ENCODE measurements at places on chromosomes 5 and 9.

DNA sequence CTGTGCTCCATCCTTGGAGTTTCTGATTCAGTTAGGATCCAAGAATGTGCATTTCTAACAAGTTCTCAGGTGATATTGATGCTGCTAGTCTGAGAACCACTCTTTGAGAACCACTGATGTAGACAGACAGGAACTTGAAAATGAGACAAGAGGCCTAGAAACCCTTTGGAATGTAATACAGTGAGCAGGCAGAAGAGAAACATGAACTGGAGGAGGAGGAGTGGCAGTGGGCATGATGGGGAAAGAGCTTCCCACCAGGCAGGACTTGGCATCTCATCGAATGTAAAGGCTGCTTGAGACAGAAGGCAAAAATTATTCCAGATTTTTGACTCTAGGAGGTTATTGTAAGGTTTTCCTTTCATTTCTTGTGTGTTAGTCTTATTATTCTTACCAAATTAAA lies 295.8 kb upstream of the SGCD start:
- no peak for DNase-seq

DNA sequence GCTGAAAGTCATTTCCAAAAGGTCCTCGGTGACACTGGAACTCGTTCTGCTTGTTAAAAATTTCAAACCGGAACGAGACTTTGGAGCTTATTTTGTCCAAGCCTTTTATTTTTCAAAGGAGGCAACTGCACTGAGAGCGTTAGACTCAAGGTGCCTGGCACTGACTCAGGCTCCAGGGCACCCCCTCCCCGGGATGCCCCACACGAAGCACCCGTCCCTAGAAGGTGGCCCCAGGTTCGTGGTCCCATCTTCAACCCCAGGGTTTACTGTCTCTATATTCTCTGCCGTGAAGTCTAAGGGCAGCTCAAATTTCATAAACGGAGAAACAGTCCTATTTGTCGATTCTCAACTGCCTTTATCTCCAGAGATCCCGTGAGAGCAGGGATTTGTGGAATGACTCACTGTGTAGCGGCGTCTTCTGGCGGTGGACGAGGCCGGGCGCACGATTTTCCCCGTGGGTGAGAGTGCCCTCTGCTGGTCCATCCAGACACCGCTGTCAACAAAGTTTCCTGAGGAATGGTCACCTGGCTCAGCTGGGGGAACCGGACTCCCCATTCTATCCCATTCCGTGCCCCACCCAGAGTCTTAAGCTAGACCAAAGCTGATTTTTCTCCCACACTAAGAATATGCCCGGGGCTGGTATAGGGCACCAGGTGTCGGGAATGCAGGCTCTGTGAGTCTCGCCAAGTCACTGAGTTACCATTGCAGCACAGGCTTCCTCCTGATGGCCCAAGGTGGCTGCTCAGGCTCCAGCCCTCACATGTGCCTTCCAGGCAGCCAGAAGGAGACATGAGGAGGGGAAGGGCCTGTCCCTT lies 27.1 kb upstream of the SLC6A19 start:
- DNase-seq, result no peak

- no peak for DNase-seq
These were observed 1.4 kb upstream of the SPAAR start for GRCh38 chr9:35907711-35908503.

- no peak for DNase-seq
These were observed 506.9 kb downstream of the LRRC70 start for GRCh38 chr5:63085561-63085960.

DNA sequence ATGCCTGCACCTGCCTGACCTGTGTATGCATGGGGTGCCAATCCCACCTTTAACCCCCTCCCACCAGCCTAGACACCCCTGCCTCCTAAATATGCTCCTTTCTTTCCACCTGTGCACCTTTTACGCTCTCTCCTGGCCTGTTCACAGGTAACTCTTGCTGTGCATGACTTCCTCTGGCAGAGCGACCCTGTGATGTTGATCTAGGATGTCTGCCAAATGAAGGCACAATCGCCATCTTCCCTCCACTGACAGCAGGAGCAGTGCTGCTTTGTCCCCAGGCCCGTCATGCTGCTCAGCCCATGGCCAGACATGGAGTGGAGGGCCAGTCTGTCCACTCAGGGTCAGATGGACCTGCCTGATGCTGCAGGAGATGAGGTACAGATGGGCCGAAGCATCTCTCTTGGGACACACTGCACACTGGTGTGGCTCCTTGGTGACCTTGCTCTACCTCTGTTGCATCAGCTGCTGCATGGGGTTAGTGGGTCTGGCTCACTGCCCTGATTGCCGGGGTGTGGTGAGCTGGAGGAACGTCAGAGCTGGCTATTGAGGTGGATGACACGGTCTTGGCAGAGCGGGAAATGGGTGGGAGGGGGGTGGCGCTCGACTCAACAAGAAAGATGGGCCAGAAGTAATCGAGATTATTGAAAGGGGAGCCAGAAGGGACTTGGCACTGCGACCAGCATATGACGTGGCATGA lies 101.7 kb upstream of the PITX1 start:
- DNase-seq, result no peak

DNA sequence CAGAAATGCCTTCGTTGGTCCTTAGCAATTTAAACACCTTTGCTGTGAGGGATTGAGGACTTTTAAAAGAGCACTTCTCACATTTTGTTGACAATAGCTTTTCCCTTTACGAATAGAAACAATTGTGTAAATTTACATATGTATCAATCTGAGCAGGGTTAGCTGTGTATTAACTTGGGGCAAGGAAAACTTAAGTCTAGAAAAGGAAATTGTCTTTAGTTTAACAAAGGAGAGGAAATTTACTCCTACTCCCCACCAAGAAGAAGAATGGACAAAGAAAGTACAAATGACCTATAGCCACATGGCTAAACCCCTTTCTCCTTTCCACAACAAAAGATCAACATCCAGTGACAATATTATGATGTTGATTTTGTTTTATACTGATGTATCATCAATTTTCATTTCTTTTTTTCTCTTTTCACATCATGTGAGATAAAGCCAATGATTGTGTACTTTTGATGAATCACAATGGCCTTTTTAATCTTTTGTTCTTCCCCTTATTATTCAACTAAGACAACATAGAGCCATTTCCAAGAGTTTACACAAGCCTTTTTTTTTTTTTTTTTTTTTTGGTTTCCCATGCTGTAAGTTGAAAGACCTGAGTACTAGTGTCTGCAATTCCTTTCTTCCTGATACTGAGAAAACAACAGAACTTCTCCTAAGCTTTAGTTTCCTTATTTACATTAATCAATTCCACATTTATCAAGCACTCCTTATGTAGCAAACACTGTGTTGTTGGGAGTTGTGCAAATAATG lies 19.0 kb downstream of the FOXB2 start:
- DNase-seq, result no peak

- DNase-seq, result no peak
These were observed 8.9 kb downstream of the HAVCR1 start for GRCh38 chr5:157050050-157050449.
